ENCODE measurements at places on chromosomes 1 and 21.

- no peak for DNase-seq
Observed at GRCh38 chr1:116904791-116905320, 4.9 kb upstream of the PTGFRN start.

GRCh38 chr1:12549460-12550349 lies 68.3 kb downstream of the DHRS3 start:
- DNase-seq, result peak; percentile 22

DNA sequence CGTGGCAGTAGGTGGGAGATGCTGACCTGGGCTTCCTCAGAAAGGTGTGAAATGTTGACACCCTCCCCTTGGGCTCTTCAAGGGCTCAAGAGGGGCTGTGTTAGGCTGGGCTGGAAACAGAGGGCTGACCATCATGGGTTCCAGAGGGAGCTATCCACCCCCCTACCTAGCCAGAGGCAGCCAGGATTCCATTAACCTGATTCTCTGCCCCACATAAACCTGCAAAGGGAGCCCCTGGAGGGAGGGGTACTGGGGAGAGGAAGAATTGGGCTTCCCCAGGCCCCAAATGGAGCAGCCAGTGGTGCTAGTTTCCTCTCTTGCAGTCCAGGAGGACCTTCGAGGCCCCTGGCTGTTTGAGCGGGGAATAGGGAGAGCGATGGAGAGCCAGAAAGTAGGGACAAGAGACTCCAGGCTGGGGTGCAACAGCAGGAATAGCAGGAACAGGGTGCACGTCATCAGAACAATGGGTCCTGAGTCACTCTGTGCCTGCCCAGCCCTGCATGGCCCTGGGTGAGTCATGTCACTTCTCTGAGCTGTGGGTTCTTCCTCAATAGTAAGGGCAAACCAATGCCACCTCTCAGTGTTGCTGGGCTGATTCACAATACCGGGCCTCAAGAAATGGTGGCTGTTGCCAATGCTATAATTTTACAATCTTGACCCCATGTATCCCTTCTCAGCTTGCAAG lies 121.2 kb downstream of the EPHB2 start:
- peak; percentile 5 for DNase-seq

GRCh38 chr1:158025576-158026230 lies 32.3 kb downstream of the KIRREL1 start:
- DNase-seq, result no peak

GRCh38 chr1:8776104-8776503 lies 41.3 kb downstream of the RERE start:
- no peak for DNase-seq

DNA sequence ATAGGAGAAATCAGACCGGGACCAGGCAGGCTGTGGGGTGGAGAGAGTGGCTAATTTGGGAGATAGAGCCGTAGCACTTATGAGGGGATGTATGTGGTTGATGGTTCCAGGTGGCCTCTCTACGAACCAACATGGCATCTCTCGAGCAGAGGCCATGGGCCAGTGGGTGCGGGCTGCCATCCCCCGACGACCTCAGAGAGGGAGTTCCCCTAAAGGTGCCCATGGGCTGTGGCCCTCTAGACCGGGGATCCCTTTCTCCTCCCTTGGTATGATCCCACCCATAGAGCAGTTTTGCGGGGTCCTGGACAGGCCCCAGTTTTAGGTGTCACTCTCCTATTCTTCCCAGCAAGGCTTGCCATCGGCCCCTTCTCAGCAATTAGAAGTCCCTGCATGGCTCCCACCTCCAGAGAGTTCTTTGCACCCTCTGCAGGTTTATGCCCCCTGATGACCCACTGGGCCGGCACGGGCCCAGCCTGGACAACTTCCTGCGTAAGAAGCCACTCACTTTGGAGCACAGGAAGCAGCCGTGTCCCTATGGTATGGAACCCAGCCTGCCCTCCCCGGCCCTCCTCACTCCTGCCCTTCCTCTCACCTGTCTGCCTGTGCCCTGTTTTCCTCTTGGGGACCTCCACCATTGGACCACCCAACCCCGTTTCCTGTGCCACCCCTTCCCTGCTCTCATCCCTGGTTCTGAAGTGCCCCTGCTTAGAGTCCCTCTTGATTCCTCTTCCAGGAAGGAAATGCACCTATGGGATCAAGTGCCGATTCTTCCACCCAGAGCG lies 7.8 kb downstream of the ZC3H12A start:
- no peak for DNase-seq

GRCh38 chr21:21179619-21180298 lies 181.6 kb downstream of the NCAM2 start:
- no peak for DNase-seq

DNA sequence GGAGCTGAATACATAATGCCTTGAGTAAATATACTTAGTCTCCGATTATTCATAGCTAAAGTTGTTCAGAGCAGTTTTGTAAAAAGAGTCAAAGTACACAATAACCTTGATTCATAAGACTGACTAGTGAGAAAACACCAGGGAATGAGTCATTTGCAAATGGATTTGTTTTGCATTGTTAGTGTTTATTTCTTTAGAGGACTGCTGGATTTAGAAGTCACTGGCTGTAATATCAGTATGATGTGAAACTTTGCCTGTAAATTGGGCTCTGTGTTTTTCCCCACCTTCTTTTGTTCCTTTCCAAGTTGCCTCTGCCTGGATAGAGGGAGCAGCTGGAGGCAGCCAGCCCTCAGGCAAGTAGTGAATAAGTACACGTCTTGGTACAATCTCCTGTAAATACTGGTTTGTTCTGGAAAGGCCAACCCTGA lies 474.7 kb downstream of the NUF2 start:
- no peak for DNase-seq

DNA sequence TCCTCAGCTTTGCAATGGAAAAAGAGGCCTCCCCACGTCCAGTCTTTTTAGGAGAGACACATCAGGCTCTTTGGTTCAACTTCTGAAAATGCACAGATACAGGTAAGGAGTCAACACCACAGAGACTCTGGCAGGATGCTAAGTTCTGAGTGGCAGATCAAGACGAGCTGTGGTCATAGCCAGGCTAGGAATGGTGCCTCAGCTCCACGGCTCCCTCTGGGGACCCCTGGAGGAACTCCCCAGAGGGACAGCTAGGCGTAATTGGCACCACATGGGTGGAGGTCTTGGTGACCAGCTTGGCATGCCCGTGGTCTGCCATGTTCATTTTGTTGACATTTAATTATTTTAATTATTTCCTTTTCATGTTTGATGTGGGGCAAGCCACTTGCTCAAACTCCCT lies 206.1 kb downstream of the KAZN start:
- no peak for DNase-seq

DNA sequence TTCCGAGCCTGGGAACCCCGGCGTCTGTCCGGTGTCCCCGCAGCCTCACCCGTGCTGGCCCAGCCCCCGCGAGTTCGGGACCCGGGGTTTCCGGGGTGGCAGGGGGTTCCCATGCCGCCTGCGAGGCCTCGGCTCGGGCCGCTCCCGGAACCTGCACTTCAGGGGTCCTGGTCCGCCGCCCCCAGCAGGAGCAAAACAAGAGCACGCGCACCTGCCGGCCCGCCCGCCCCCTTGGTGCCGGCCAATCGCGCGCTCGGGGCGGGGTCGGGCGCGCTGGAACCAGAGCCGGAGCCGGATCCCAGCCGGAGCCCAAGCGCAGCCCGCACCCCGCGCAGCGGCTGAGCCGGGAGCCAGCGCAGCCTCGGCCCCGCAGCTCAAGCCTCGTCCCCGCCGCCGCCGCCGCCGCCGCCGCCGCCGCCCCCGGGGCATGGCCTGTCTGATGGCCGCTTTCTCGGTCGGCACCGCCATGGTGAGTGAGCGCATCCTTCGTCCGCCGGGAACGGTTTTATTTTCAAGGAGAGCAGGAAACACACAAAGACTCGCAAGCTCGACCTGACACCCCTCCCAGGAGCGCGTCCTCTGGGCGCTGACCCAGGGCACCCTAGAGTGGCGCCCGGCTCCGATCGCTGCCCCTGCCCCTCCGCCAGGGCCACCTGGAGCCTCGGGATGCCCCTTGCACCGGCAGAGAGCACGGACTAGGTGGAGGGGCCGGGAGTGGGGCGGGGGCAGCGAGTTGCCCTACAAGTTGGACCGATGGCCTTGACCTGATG lies at the start of gene ABCG1:
ABCG1 (plus strand) TSS at position 305 of the 770 bp plus-strand sequence; CDS start at position 428, 123 bp downstream.
- DNase-seq, result peak; percentile 34

DNA sequence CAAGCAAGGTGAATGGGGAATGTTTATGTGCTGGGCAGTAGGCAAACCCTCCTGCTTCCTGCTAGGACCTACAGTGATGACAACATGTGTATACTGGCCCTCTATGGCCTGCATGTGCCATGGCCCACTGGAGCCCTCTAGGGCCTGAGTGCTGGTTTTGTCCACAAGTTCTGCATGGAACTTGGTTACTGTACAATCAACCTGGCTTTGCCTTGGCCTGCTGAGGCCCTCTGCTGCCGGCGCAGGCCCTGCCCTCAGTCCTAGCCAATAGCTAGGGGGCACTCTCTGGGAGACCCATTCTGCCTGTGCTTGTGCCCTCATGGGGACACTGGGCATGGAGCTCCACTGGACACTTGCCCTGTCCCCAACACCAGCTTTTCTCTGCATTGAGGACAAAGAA lies 138.6 kb upstream of the NGF start:
- no peak for DNase-seq

DNA sequence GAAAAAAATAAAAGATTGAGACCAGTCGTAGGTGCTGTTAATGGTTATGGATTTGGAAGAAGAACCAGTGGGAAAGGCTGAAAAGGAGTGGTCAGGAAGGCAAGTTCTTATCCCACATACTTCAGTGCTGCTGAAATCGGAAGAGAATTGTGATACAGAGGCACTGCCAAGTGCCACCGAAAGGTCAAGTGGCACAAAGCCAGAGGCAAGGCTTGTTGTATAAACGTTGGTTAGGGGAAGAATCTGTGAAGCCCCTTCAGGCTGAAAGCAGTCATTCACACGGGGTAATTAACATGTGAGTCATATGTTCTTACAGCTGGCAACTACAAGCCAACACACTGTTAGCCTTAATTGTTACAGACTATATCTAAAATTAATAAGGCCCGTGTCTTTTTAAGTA lies 48.8 kb downstream of the ZBTB40 start:
- no peak for DNase-seq

- DNase-seq, result no peak
Observed at GRCh38 chr1:45008516-45008915, 2.6 kb downstream of the HECTD3 start.

DNA sequence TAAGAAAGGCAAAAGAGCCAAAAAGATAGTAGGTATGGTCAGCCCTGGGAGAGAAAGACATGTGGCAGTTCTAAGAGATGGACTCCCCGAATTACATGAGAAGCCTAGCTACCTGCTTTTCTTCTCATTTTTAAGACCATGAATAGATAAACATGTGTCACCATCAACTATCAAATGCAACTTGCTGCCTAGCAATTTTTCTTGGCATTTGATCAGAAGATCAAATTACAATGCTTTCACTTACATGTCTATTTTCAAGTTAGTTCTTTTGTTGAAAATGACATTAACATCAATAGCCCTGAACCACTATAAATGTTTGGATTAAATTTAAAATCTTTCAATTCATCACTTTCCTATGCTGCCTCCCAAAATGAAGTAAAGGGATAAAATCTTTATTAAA lies 212.3 kb downstream of the HHIPL2 start:
- DNase-seq, result no peak

Measured in stimulated activated CD4-positive, alpha-beta T cell treated with anti-CD3 and anti-CD28 coated beads, Interleukin-1b, Interleukin-23, amount 100 ng/mL, for 48 hours (primary cell).